ENCODE measurements at places on chromosomes 6 and 20. TPM values are rescaled to one million over a fixed set of nuclear protein-coding genes. Genes with fewer than 3 reads are reported as not detected.

GRCh38 chr20:10611357-10611756, 62.4 kb downstream of the JAG1 start:
- H3K4me1 ChIP-seq: peaks cover 19% of the 10 kb centered on the region
- H3K27me3 ChIP-seq: no peaks in the 10 kb centered on the region
- H3K4me3 ChIP-seq: no peak overlapping the region
- no peaks in the 10 kb centered on the region for H3K36me3 ChIP-seq

- H3K27me3 ChIP-seq: no peaks in the 10 kb centered on the region
- no peaks in the 10 kb centered on the region for H3K4me1 ChIP-seq
- H3K4me3 ChIP-seq: no peak overlapping the region
- H3K36me3 ChIP-seq: no peaks in the 10 kb centered on the region
- no peak overlapping the region for H3K27ac ChIP-seq
Measured at GRCh38 chr6:168393126-168393870, 47.7 kb upstream of the SMOC2 start.

DNA sequence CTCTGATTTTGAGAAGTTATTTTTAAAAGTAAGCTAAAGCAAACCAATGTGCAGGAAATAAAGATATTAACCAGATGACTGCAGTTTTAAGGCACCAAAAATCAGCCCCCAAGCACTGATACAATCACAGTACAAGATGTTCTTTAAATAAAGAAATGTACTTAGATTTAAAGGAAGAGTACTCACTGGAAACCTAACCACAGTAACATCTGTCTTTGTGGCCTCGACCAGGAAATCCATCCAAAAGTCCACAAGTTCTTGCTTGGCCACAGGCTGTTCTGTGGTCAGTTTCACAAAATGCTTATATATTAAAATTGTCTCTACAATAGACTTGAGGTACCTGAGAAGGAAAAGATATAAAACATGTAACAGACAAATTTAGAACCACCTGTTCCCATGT, 105.9 kb upstream of the MAP7 start:
- no peaks in the 10 kb centered on the region for H3K27me3 ChIP-seq
- H3K4me3 ChIP-seq: no peak overlapping the region
- DNase-seq: no peak
- no peaks in the 10 kb centered on the region for H3K36me3 ChIP-seq
- H3K27ac ChIP-seq: no peak overlapping the region
- H3K4me1 ChIP-seq: no peaks in the 10 kb centered on the region

DNA sequence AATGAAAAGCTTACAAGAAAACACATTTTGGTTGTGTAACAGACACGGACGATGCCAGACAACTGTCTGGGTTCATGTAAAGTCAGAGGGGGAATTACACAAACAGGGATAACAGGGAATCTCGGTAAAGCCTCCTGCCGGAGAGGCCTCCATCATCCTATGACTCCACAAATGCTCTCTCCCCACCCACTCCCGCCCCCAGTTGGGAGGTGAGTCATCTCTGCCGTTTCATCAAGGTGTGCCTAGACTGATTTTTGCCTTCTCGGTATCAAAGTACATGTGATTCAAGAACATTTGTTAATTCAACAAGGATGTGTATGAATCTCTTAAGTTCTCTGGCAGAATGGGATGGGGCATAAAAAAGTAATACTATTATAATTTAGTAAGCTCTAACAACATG, 304.9 kb upstream of the PRDM1 start:
- no peak overlapping the region for H3K27ac ChIP-seq
- no peaks in the 10 kb centered on the region for H3K4me1 ChIP-seq
- no peaks in the 10 kb centered on the region for H3K36me3 ChIP-seq
- H3K4me3 ChIP-seq: no peak overlapping the region
- H3K27me3 ChIP-seq: no peaks in the 10 kb centered on the region

DNA sequence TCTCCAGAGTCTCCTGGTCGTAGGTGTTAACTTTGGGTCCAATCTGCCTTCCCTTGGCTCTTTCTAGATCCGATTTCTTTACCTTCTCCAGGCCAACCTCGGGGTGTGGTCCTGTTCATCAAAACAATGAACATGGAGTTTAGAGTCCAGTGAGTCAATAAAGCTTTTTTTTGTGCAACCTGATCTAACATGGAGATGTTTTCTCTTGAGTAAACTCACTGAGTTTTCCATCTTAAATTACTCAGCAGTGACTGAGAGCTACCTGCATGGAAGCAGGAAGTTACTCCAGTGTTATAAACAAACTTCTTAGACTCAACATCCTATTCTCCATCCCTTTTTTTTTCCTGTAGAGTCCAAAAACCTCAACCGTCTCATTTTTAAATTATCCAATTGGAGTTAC, 14.9 kb upstream of the SLC22A1 start:
- no peaks in the 10 kb centered on the region for H3K4me1 ChIP-seq
- peaks cover 6% of the 10 kb centered on the region for H3K36me3 ChIP-seq
- H3K4me3 ChIP-seq: no peak overlapping the region
- no peak overlapping the region for H3K27ac ChIP-seq
- H3K27me3 ChIP-seq: no peaks in the 10 kb centered on the region

Gene PPP1R3G
- 1.5 TPM for total RNA-seq

Gene TMEM217
- 4.6 TPM for total RNA-seq

DNA sequence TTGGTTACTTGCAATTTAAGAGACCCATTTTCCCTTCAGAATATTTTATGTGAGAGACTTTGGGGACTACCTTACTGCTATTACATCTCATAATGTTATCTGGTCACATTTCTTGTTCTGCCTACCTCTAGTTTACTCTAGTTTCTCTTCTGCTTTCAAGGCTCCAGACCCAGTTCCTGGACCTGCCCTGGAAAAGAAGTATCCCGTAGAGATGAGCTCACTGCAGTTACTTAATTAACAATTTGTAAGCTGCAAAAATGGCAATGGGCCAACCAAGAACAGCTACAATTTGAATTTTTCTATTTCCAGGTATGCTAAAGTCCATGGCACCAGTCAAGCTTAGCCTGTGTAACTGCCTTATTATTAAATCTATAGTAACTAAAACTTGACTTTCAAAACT, 25.0 kb downstream of the TAB2 start:
- H3K27me3 ChIP-seq: no peaks in the 10 kb centered on the region
- H3K4me1 ChIP-seq: peaks cover 42% of the 10 kb centered on the region
- H3K27ac ChIP-seq: no peak overlapping the region
- no peaks in the 10 kb centered on the region for H3K36me3 ChIP-seq
- no peak overlapping the region for H3K4me3 ChIP-seq

DNA sequence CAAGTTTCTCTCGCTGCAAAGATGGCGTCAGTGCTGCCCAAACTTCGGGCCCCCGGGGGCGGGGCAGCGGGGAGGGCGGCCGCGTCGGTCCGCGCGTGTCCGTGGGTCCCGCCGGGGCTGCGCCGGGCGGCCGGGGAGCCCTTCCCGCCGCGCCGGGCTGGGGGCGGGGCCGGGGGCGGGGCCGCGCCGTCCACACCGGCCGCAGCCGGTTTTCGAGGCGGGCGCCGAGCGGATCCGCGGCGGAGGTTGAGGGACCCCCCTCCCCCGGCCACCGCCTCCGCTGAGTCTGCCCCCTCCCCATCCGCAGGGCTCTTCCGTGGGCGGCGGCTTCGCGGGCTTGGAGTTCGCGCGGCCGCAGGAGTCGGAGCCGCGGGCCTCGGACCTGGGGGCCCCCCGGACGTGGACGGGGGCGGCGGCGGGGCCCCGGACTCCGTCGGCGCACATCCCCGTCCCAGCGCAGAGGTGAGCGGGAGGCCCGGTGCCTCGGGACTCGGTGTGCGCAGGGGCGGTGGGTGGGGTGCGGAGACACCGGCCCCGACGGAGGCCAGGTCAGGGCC, 572 bp downstream of the SLC2A4RG start:
- peaks cover 7% of the 10 kb centered on the region for H3K4me1 ChIP-seq
- no peaks in the 10 kb centered on the region for H3K27me3 ChIP-seq
- DNase-seq: peak; percentile 66

DNA sequence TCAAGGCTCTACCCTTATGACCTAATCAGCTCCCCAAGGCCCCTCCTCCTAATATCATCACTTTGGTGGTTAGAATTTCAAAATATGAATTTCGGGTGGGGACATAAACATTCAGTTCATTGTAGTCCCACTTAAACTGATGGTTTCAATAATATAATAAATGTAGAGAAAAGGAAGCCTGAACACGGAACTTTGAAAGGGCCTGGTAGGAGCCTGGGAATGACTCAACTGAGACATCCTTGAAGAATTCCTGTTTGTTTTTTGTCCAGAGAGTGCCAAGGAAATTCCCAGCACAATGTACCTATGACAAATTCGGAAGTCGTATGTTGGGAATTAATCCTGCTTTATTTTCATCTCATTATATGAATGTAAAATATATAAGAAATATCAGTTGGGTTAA, 457.9 kb downstream of the PLCB1 start:
- no peak overlapping the region for H3K4me3 ChIP-seq
- no peaks in the 10 kb centered on the region for H3K27me3 ChIP-seq

DNA sequence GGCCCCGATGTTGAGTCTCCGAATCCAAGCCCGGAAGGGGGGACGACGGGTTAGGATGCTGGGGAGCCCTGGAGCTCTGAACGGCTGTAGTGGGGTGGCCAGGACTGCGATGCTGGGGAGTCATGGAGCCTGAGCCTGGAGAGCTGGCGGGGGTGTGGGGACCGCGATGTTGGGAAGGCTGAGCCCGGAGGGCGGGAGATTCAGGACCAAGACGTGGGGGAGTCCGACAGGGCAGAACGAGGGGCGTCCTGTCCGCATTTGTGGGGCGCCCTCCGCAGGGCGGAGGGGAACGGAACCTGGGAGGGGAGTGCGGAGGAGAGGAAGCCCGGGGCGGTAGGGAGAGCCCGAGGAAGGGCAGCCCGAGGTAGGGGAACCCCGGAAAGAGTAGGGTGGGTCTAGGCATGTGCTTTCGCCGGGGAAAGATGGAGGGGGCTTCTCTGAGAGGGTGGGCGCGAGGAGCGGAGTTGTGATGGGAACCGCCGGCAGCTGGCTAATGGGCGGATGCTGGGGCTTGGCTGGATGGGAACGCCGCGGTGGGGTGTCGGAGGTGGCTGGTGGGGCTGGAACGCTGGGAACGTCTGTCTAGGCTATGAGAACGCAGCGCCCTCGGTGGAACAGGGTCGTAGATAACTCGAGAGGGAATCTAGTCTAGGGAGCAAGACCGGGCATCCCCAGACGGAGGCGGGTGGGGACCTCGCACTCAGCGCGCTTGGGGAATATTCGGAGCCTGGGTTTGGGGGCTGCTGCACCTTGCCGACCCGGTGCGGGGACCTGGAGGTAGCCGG, 684 bp downstream of the PAQR8 start:
- no peak overlapping the region for H3K27ac ChIP-seq
- DNase-seq: peak; percentile 57
- no peaks in the 10 kb centered on the region for H3K4me1 ChIP-seq
- H3K4me3 ChIP-seq: peak overlapping the region; percentile 76
- H3K36me3 ChIP-seq: no peaks in the 10 kb centered on the region
- H3K27me3 ChIP-seq: no peaks in the 10 kb centered on the region

DNA sequence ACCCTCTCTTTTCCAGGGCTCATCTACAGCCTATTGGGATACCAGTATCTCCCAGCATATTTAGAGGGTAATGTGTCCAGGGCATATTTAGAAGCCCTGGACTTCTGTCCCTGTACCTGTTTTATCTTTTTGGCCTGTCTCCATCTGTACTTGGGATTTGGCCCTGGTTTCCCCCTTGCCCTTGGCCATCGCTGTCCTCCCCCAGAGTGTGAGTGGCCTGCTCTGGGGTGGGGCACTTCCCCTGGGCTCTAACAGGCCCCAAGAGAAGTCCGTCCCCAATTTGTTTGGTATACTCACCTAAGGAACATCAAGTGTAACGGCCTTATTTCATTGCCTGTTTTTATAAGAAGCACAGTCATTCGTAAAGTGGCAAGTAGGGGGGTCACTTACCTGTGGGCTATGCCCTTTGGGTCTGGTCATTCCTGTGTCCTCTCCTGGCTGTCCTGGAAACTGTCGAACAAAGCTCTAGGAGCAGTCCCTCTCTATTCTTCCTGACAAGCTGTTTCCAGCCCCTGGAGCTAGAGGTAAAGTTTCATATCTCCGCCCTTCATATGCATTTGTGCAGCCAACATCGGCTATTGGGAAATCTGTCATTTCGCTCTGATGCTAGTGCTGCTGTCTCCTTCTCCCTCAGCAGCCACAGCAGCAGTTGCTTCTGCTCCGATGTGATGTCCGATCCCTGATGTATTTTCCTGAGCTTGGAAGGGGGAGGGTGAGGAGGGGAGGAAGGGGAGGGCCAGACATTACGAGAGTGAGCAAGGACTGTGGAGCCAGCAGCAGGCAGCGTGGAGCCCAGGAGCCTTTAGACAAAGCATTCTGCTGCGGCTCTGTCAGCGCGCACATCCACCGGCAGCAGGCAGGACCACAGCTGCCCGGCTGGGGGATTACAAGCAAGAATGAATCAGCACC, 83.4 kb downstream of the TCP11 start:
- no peaks in the 10 kb centered on the region for H3K36me3 ChIP-seq
- no peak overlapping the region for H3K27ac ChIP-seq
- H3K4me3 ChIP-seq: no peak overlapping the region
- H3K4me1 ChIP-seq: 0 out of 2 replicates have a peak, but pooled peaks cover 4% of the 10 kb centered on the region
- no peaks in the 10 kb centered on the region for H3K27me3 ChIP-seq

- H3K36me3 ChIP-seq: peaks cover 68% of the 10 kb centered on the region
- DNase-seq: peak; percentile 27
- H3K4me3 ChIP-seq: no peak overlapping the region
- no peaks in the 10 kb centered on the region for H3K27me3 ChIP-seq
- H3K27ac ChIP-seq: no peak overlapping the region
- H3K4me1 ChIP-seq: peaks cover 22% of the 10 kb centered on the region
Measured at GRCh38 chr20:440636-441035, 21.7 kb downstream of the TBC1D20 start.

DNA sequence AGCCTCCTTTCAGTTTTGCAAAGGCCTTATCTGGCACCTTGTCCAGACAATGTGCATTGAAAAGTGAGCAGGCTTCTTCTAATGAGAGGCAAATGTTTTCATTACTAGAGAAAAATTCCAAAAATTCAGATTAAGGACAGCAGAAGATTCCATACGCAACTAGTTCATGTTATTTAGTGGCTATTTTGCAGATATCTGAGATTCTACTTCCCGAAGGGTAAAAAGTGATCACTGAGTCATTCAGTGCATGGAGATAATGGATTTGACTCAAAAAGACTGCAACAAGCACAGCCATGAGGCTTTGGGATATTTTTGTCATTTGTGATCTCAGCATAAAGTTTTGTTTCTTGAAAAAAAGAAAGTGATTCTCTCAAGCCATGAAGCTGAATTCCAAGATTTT, 29.9 kb downstream of the METTL24 start:
- peak overlapping the region; percentile 50 for H3K27ac ChIP-seq
- no peaks in the 10 kb centered on the region for H3K36me3 ChIP-seq
- H3K4me3 ChIP-seq: peak overlapping the region; percentile 68
- peaks cover 36% of the 10 kb centered on the region for H3K4me1 ChIP-seq
- H3K27me3 ChIP-seq: no peaks in the 10 kb centered on the region
- DNase-seq: peak; percentile 57

DNA sequence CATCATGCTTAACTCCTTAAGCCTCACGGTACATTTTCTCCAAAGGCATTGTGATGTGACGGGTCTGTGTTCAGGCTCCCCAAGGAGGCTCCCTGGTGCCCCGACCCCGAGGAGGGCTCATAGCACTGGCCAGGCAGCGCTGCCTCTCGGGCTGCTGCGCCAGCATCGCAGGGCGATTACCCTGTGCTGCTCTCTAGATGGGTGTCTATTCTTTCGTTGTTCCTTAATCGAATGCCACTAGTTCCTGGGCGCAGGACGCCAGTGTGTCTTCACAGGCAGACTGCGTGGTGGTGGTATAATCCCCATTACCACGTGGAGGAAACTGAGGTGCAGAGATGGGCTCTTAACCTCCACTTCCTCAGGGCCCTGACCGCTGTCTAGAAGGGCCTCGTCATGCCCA, 267.4 kb downstream of the CDH4 start:
- H3K4me3 ChIP-seq: no peak overlapping the region
- no peaks in the 10 kb centered on the region for H3K27me3 ChIP-seq
- H3K4me1 ChIP-seq: no peaks in the 10 kb centered on the region
- no peak overlapping the region for H3K27ac ChIP-seq

All from GM23248 (cell line).